ENCODE measurements at places on chromosomes 3 and 15.

DNA sequence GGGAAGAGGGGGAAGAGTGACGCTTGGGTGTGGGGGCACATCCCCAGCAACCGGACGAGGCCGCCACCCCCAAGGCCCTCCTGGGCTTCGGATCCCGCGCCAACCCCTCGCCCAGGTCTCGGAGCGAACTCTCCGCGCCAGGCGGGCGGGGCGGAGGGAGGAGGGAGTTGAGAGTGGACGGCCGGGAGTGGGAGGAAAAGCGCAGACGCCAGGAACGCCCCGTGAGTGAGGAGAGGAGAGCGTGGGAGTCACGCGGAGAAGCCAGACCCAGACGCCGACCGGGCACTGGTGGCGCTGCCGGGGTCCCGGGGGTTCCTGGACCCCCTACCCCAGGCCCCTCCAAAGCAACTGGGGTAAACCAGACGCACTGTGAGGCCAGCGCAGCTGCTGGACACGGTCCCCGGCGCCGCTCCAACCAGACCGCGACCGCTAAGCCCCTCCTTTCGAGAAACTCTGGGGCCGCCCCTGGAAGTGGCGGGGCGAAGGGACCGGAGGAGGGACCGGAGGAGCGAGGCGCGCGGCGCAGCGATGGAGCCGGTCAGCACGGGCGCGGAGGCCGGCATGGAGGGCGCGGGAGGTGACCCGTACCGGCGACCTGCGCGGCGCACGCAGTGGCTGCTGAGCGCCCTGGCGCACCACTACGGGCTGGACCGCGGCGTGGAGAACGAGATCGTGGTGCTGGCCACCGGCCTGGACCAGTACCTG is at the start of gene EFCC1:
TSS of gene EFCC1 (plus strand) at position 204 of the 705 bp plus-strand sequence. CDS start at position 529, 325 bp downstream.
- no peak for DNase-seq

GRCh38 chr3:197021231-197021630 is 8.4 kb downstream of the MELTF start:
- no peak for DNase-seq

DNA sequence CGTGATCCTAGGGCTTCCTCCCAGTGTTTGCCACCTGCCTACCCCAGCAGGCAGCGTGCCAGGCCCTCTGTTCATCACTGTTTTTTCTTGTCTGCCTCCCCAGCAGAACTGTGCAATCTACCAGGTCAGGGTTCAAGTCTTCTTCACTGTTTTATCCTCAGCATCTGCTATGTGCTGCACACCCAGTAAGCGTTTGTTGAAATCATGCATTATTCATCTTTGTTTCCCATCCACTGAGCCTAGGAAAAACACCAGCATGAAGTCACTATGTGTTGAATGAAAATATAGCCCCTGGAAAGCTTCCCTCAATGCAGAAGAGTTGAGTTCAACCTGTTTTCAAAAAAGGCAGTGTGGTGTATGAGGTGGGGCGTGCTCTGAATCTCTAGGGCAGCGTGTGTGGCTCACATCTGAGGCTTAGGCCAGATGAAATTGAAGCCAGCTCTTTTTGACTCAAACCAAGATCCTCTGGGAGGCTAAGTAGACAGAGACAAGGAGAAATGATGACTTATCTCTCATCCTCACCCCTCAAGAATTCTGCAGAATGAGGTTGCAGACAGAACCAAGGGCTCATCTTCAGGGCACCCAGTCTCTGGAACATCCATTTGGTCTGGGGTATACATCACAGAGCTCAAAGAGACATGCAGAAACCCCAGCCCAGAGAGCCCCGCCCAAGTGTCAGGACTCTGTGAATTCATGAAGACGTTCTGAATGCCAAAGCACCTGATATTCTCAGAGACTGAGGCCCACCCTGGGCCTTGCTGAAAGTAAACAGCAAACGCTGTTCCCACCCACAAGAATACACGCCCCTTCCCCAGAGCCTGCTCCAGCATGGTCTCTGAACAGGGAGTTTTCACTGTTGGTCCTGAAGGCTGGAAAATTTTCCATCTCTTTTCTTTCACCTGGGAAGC is 5.7 kb upstream of the CAV3 start:
- no peak for DNase-seq

- DNase-seq = no peak
Observed at GRCh38 chr3:148089171-148089570, 608.5 kb upstream of the AGTR1 start.

DNA sequence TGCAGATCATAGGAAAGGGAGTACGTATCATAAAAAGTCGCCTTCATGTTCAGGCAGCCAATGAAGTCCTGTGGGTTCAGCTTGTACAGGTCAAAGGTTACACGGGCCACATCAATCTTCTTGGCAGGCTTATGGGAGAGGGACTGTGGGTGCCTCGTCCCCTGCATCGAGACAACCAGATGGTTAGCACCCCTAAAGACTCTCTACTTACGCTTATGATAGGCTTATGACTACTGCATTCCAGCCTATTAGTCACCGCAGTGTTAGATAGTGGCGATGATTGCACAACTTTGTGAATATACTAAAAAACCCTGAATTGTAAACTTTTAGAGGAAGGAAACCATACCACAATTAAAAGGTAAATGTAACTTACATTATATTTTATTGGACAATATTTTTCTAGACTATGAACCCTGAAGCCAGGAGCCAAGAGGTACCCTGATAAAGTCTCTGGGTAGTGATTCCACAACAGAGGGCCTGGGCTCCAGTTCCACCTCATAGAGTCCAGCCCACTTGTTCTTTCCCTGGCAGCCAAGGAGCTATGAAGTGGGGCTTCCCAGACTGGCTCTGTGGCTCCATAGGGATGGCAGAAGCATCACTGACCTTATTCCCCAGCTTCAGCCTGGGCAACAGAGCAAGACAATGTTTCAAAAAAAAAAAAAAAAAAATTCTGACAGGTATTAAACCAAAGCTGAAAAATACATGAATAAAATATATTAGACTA is 2.5 kb upstream of the FANCD2 start:
- no peak for DNase-seq

DNA sequence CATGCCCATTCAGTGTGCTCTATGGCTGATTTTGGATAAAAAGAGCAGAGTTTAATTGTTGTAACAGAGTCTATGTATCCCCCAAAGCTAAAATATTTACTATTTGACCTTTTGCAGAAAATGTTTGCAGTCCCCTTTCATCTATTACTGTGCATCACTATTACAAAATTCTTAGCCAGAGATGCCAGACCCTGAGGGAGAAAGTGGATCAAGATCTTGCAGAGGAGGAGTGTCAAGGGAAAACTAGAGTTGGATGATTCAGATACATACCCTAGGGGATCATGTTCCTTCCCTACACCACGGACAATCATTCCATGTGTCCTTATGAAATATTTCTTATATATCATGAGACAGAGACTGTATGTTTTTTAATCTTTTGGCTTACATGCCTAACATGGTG is 68.6 kb upstream of the TPRG1 start:
- DNase-seq = no peak

- DNase-seq = no peak
Observed at GRCh38 chr3:179551349-179552105, 11.2 kb upstream of the ACTL6A start.

- DNase-seq = no peak
Observed at GRCh38 chr15:70159001-70159712, 61.4 kb upstream of the TLE3 start.

GRCh38 chr15:76584868-76585575 is 248.4 kb downstream of the ISL2 start:
- no peak for DNase-seq

- no peak for DNase-seq
Observed at GRCh38 chr15:61654002-61654740, 406.1 kb downstream of the VPS13C start.

DNA sequence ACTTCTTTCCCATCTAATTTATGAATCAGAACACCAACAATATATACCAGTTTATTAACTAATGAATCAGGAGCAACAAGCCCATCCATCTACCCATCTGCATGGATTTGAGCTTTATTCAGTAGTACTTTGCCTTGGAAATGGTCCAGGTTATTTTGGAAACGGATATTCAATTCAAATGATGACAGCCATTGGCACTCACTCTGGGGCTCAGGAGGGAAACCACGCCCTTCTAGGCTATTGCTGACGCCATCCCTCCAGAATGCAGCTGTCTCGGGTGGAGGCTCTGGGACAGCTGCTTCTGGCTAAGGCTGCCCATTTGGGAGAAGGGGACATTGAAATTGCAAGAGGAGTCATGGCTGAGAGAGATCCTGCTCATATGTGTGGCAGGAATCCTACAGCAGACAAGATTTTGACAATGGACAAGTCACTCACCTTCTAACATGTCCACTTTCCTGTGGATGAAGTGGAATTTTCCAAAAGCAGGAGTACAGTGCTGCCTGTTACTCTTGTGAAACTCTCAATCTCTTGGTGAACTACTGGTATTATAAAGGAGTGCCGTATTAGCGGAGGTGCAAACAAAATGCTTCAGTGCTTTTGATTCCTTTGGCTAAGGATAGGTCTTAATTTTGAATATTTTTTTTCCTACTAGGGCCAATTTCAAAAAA is 29.3 kb upstream of the TRAK1 start:
- DNase-seq = no peak

DNA sequence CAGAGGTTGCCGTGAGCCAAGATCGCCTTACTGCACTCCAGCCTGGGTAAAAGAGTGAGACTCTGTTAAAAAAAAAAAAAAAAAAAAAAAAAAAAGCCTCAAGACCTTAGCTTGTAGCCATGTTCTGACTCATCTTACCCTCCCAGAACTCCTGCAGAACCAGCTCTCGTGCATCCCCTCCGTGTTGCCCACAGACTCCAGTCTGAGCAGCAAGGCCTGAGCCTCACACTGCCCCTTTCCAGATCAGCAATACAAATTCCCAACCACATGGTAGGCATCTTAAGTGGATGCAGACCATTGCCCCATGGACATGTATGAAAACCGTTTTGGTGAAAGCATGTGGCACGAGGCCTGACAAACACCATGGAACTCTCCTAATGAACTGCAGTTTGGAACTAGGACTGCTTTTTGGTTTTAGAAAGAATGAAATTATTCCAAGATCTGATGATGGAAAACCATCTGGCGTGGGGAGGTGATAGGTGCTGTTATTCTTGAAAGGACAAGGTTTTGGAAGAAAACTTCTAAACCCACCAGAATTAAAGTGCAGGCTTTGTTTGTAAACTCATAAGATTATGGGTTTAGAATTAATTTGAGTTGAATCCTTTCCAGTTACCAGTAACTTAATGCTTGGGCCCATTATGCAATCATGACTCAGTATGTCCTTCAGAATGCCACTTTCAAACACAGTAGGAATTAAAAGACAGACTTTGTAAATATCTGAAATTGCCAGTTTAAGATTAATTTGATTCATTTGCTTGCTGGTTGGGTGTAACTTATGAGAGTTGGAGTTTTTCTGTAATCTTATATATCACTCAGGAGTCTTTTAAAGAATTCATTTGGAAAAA is 163.7 kb upstream of the LRTM1 start:
- no peak for DNase-seq

DNA sequence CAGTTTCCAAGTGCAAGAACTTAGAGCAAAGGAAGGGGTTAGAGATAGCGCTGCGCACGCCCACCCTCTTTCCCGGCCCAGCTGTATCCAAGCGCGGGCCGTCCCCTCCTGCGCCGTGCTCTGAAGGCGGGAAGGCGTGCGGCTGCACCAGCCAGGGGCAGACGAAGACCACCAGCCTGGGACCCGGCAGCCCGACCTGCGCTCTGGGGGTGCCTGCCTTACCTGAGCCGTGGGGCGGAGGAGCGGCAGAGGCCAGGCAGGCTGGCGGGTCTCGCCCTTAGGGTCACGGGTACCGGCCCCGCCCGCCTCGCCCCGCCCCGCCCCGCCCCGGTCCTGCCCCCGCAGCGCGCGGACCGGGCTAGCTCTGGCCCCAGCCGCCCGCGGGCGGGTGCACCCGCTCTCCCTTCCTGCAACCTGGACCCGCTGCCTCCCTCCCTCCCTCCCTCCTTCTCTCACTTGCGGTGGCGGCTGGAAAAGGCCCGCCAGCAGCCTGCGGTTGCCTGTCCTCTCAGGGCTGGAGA is at the start of gene WDR72:
TSS of gene WDR72 (minus strand) at position 253 of the 521 bp plus-strand sequence. CDS start 26,514 bp downstream, outside the sequence.
- no peak for DNase-seq

GRCh38 chr15:67543348-67543718 is 830 bp downstream of the MAP2K5 start:
- no peak for DNase-seq
